ENCODE measurements at places on chromosomes 2 and 18. TPM values are rescaled to one million over a fixed set of nuclear protein-coding genes. Genes with fewer than 3 reads are reported as not detected.

RBM44 gene
- total RNA-seq: 5.1 TPM

LIMS3 gene
- 2.3 TPM for total RNA-seq

PDCD1 gene
- not detected for total RNA-seq

CDH2 gene
- 200 TPM for total RNA-seq

TRIM43 gene
- total RNA-seq: not detected

MATN3 gene
- 1.1 TPM for total RNA-seq

TLX2 gene
- not detected for total RNA-seq

TMEM163 gene
- total RNA-seq: 14.3 TPM

SOX11 gene
- 413 TPM for total RNA-seq

SLC14A1 gene
- total RNA-seq: 4.1 TPM

SIGLEC15 gene
- total RNA-seq: not detected

UGT1A5 gene
- not detected for total RNA-seq

QPCT gene
- total RNA-seq: 5.9 TPM

KRTCAP3 gene
- total RNA-seq: not detected

WDSUB1 gene
- 30.9 TPM for total RNA-seq

CGREF1 gene
- total RNA-seq: 17.3 TPM

DSC1 gene
- not detected for total RNA-seq

SERPINB3 gene
- total RNA-seq: not detected

MRPL33 gene
- total RNA-seq: 39.1 TPM

AKAIN1 gene
- 3.6 TPM for total RNA-seq

DUSP19 gene
- 19.3 TPM for total RNA-seq

ABCG5 gene
- total RNA-seq: under 0.01 TPM

RMDN2 gene
- total RNA-seq: 13.6 TPM

TUBB8B gene
- not detected for total RNA-seq

ALKAL2 gene
- 2.0 TPM for total RNA-seq

FAM228A gene
- total RNA-seq: 3.9 TPM

FRZB gene
- 19.8 TPM for total RNA-seq

KIAA2012 gene
- 0.47 TPM for total RNA-seq

PSTPIP2 gene
- total RNA-seq: 1.6 TPM

APCDD1 gene
- 10.3 TPM for total RNA-seq

ANKRD39 gene
- 8.0 TPM for total RNA-seq

CD8B2 gene
- not detected for total RNA-seq

TRAPPC8 gene
- 128 TPM for total RNA-seq

RNU2-63P gene
- total RNA-seq: not detected

UXS1 gene
- 98.6 TPM for total RNA-seq

RAB6C gene
- 0.78 TPM for total RNA-seq

DSEL gene
- total RNA-seq: 71.4 TPM

RGPD3 gene
- total RNA-seq: 0.94 TPM

INHA gene
- not detected for total RNA-seq

GMCL1 gene
- 18.7 TPM for total RNA-seq

CXCR1 gene
- not detected for total RNA-seq

SERPINB11 gene
- not detected for total RNA-seq

TUBA3E gene
- total RNA-seq: not detected

RAX gene
- total RNA-seq: not detected

HSBP1L1 gene
- 2.5 TPM for total RNA-seq

SPDYA gene
- total RNA-seq: 1.4 TPM

SP5 gene
- total RNA-seq: 0.78 TPM

INO80D gene
- total RNA-seq: 25.4 TPM

GPR75 gene
- total RNA-seq: 15.8 TPM

TSPYL6 gene
- total RNA-seq: 0.31 TPM

RAMP1 gene
- 2.7 TPM for total RNA-seq

CNOT11 gene
- total RNA-seq: 10.9 TPM

CAPN13 gene
- 0.16 TPM for total RNA-seq

PLGLB1 gene
- total RNA-seq: 6.2 TPM

AOX1 gene
- total RNA-seq: 0.94 TPM

GPAT2 gene
- 1.6 TPM for total RNA-seq

MC5R gene
- 2.2 TPM for total RNA-seq

SPATA3 gene
- total RNA-seq: not detected
